ENCODE measurements at places on chromosomes 5 and 9.

GRCh38 chr9:76691517-76692313 lies 72.5 kb upstream of the PCA3 start:
- DNase-seq, result no peak

GRCh38 chr5:39558541-39558940 lies 133.8 kb upstream of the DAB2 start:
- no peak for DNase-seq

- no peak for DNase-seq
Observed at GRCh38 chr5:10069637-10070313, 179.9 kb downstream of the ATPSCKMT start.

DNA sequence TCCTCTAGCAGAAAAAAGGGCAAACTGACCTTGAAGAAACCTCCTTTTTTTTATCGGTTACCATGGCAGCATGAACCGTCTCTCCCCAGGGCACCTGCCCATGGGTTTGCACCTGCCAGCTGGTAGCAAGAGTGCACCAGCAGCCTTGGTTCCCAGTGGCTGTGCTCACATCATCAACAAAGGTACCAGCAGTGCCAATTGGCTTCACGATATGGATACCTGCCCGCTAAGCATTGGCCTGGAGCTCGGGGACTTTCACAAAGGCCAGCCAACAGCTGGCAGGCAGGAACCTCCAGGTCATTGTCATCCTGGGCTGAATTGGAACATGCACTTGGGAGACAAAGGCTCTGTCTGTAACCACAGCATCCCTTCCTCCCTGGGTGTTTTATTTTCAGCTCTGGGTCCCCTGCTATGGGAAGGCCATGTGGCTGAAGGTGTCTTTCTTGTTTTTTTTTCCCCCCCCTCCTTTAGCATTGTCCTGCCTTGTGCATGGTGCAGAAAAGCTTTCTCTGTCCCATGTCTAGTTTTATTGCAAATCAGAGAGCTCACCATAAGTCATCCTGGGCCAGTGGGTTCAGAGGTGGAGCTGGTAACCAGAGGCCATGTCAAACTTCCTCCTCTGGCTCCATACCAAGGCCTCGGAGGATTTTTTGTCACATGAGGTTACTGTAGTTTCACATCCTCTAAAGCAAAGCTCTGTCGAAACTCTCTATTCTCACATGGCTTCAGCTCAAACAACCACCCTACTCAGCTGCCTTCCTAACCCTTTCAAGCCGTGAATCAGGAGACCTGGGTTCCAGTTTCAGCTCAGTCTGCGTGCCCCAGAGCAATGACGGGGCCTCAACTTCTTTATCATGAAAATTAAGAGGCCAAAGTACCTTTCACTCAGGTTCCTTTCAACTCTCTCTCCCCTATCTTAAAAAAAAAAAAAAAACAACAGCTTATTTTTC lies 145.5 kb upstream of the MAP3K1 start:
- peak; percentile 51 for DNase-seq

DNA sequence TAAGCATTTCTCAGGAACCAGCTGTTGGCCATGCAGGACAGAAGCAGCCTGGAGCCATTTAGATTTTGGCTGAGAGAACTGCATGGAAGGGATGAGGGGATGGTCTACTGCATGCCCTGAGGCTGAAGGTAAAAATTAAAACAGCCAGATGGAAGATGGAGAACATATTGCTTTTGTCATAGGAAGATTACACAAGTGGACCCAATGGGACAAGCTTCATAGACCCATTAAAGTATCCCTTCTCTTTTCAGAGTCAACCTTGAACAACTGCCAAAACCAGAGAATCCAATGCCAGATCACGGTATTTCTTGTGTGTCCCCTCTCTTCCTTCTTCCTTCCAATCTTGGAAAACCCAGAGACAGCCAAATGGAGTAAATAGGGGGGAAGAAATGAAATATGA lies 253.4 kb downstream of the NR2F1-AS1 start:
- no peak for DNase-seq

GRCh38 chr5:167877114-167877722 lies 414.2 kb upstream of the WWC1 start:
- DNase-seq, result no peak

- no peak for DNase-seq
Observed at GRCh38 chr9:21902136-21902535, 92.1 kb downstream of the CDKN2A start.

GRCh38 chr5:95784514-95785302 lies 37.8 kb downstream of the GLRX start:
- DNase-seq, result no peak

DNA sequence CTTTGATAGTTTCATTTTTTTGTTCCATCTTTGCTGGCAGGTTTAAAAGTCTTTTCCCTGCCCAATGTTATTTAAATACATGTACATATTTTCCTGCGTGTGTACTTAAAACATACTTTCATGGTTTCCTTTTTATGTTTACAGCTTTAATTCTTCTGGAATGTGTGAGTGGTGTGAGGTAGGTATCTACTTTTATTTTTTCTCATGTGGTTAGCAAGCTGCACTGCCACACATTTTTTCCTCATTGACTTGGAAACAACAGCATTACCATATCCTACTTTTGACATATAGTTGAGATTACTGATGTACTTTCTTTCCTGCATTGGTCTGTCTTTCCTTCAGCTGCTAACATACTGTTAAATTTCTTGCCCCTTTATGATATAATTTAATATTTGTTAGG lies 51.4 kb upstream of the COL15A1 start:
- DNase-seq, result no peak

Measured in stimulated activated CD8-positive, alpha-beta memory T cell treated with anti-CD3 and anti-CD28 coated beads, Interleukin-4, amount 100 ng/mL, for 48 hours (primary cell).